ENCODE measurements at places on chromosomes 5 and 9.

- DNase-seq: no peak
Observed at GRCh38 chr9:72687331-72687730, 165.9 kb downstream of the TMC1 start.

DNA sequence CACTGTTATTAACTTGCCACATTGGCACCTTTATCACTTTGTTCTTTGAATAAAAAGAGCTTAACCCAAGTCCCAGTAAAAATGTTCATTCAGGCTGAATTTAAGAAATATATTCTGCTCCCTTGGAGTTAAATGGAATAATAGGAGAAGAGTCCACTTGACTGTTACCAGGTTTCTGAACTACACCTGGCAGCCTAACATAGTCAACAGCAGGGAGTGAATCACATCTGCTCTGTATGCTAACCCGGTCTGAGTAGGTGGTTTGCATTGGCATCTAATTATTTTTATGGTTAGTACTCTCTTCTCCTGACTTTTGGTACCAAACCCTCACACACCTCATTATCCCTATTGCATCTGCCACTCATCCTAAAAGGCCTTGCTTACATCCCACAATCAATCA lies 86.7 kb downstream of the STK32A start:
- DNase-seq: no peak

- DNase-seq: no peak
Observed at GRCh38 chr9:89177944-89178829, at the start of gene SHC3. SHC3 (minus strand) TSS chr9:89178818; CDS start chr9:89178460, 358 bp downstream.

DNA sequence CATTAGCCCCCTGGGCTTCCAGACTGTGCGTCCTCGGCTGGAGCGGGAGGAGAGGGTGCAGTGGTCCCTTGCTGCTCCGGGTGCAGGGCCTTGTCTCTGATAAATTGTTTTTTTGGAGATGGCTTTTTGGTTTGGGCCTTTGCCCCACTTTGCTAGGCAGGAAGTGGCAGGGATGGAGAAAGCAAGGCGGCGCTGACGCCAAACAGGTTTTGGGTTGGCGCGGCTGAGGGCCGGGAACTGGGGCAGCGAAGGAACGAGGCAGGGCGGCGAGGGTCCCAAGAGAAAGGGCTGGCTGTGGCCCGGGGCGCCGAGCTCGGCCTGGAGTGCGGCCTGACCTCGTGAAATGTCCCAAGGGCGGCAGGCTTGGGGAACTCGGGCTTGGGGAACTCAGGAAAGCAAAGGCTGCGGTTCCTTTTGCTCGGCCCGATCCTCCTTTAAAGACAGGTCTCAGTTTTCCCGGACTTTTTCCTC lies 4.1 kb downstream of the LHX2 start:
- DNase-seq: no peak

GRCh38 chr5:166722939-166723338 lies 1568.5 kb upstream of the WWC1 start:
- no peak for DNase-seq

DNA sequence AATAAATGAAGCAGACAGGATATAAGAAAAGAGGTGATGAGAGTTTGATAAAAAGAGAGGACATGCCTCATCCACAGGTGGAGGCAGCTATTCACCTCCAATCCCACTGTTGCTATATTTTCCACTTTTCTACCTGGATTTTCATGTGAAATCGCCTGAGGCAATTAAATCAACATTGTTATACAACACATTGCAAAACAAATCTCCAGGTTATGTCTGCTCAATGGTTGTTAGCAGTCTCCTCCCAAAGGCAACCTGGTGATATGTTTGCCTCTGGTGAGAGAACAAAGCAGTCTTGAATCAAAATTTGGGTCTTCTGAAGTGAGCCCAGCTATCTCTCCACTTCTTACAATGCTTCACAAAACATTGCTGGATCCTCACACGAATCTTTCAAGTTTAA lies 30.0 kb downstream of the NREP start:
- no peak for DNase-seq

DNA sequence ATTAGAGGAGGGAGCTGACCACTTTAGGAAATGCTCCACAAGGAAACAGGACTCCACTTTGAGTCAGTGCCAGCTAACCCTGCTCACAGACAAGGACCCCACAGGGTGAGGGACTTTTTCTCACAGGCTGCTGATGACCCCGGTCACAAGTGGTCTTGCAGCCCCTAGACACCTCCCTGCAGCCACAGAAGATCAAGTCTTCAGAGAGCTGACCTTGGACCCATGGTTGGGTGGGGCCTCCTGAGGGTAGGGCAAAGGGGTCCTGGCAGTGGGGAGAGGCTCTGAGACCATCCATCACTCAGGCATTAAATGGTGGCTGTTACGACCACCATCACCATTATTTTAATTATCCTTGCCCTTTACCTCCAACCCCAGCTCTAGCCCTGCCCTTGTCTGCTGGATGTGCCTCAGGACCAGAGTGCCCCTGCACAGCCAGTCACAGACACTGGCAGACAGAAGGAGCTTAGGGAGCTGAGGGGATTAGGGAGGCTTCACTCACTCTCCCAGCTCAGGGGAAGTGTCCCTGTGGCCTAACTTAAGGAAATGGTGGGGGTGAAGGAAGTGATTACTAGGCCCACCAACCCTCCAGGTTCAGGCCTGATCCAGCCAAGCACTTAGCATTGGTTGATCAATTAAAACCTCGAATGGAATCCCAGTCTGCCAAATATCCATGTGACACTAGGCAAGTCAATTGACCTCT lies 1.6 kb downstream of the ACSL6 start:
- no peak for DNase-seq

GRCh38 chr9:115999498-115999897 lies 154.1 kb upstream of the PAPPA start:
- DNase-seq: no peak

GRCh38 chr5:142484821-142485387 lies 160.1 kb upstream of the SPRY4 start:
- no peak for DNase-seq

DNA sequence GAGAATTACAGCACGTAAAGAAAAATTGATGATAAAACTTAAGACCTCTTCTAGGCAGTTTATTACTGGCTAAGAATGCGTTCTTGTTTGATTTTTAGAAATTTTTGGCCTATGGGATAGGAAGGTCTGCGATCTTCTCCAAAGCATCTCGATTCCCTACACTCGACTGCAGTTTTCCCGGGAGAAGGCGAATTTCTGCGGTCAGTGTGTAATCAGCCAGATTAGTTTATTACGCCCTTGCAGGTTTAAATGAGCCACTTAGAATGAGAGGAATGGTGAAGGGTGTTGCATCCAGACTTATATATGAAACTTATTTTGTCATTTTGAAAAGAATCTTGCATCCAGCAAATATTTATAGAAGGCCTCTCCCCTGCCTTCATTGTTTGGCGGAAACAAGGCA lies 1.2 kb downstream of the MTAP start:
- no peak for DNase-seq

DNA sequence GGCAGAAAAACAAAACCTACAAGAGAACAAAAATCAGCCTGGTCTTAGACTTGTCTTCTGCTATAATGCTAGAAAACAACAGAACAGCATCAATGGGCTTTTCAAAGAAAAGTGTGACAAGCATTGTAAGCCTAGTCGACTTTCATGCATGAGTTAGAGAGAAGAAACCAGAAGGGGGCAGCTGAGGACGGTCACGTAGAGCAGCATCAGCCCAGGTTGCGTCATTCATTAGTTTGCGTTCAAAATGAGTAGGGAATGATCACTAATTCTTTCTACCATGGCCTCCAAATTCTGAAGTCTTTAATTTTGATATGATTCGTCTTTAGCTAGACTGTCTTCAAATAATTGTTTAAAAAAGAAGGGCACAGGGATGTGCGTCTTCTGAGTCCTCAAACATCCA lies 4.7 kb upstream of the ISCA1 start:
- no peak for DNase-seq

GRCh38 chr5:179263391-179264052 lies 81.7 kb downstream of the ADAMTS2 start:
- no peak for DNase-seq

GRCh38 chr5:31186672-31187267 lies 6.7 kb upstream of the CDH6 start:
- no peak for DNase-seq
